ENCODE measurements at places on chromosomes 3 and 15.

DNA sequence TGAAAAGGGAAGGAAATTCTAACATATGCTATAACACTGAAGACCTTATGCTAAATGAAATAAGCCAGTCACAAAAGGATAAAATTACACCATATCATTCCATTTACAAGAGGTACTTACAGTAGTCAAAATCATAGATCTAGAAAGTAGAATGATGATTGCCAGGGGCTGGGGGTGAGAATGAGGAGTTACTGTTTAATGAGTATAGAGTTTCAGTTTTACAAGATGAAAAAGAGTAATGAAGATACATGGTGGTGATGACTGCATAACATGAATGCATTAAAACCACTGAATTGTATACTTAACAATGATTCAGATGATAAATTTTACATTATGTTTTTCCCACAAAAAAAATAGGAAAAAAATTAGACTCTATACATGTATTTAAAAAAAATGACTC lies 152.6 kb downstream of the SCAPER start:
- no peaks in the 10 kb centered on the region for H3K4me1 ChIP-seq
- H3K27me3 ChIP-seq, result no peaks in the 10 kb centered on the region
- no peak for DNase-seq
- no peak overlapping the region for H3K4me3 ChIP-seq
- no peak overlapping the region for H3K27ac ChIP-seq

DNA sequence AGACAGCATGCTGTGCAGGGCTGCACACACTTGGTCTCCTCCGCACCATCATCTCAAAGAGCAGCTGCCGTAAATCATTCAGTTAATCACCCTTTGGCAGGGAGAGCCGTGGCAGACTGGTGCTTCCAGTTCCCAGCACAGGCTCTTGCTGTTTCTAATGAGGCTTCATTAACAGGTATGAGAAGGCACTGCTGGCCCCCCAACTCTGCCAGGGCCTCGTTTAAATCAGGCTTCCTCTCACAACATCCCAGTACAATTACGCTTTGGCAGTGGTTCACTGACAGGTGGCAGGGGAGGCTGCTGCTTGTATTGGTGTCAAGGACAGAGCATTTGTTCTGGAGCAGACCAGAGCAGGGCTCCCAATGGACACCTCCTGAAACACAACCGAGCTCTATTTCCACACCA lies 77.1 kb downstream of the BFSP2 start:
- H3K27ac ChIP-seq, result no peak overlapping the region
- peaks cover 6% of the 10 kb centered on the region for H3K4me1 ChIP-seq
- no peak overlapping the region for H3K4me3 ChIP-seq
- no peaks in the 10 kb centered on the region for H3K27me3 ChIP-seq

DNA sequence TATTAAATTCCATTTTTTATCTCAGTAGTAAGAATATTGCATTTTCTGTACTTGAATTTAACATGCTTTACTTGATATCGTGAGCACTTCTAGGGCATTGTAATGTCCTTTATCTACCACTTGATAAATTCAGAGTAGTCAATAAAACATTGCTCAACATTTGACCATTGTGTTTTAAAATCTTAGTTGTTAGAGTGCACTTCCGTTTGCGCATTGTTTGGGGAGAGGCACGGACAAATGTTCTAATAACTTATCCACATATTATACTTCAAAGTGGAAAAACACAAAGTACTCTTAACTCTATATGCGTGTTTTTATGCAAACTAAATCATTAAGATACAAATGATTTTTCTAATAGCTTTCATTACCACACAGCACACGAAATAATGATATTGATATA lies 419 bp downstream of the FAM227B start:
- peak overlapping the region; percentile 94 for H3K4me3 ChIP-seq
- peaks cover 6% of the 10 kb centered on the region for H3K36me3 ChIP-seq
- peak overlapping the region; percentile 99 for H3K27ac ChIP-seq
- H3K27me3 ChIP-seq, result no peaks in the 10 kb centered on the region
- no peak for DNase-seq

DNA sequence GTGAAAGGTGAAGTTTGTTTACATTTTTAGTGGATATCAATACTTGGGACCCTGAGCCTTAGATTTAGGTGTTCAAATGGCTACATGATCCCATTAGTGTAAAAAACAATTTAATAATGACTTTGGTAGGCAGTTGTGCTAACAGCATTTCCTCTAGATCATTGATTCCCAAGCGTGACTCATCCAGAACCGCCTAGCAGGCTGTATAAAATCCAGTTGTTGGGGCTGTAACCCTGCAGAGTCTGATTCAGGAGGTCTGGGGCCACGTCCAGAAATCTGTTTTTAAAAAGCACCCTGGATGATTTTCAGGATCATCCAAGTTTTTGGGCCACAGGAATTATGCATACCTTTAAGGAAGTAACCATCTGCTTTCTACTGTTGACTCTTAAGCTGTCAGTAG lies 156.4 kb downstream of the TP63 start:
- H3K4me3 ChIP-seq, result no peak overlapping the region
- peaks cover 17% of the 10 kb centered on the region for H3K27me3 ChIP-seq
- no peaks in the 10 kb centered on the region for H3K36me3 ChIP-seq
- DNase-seq, result no peak
- H3K27ac ChIP-seq, result no peak overlapping the region

GRCh38 chr3:101854608-101855304 lies 5.4 kb downstream of the NFKBIZ start:
- peaks cover 46% of the 10 kb centered on the region for H3K4me1 ChIP-seq
- H3K27ac ChIP-seq, result no peak overlapping the region
- DNase-seq, result no peak
- no peak overlapping the region for H3K4me3 ChIP-seq
- peaks cover 67% of the 10 kb centered on the region for H3K36me3 ChIP-seq

All from chondrocyte (in vitro differentiated cells).